ENCODE measurements at places on chromosomes 3 and 15.

DNA sequence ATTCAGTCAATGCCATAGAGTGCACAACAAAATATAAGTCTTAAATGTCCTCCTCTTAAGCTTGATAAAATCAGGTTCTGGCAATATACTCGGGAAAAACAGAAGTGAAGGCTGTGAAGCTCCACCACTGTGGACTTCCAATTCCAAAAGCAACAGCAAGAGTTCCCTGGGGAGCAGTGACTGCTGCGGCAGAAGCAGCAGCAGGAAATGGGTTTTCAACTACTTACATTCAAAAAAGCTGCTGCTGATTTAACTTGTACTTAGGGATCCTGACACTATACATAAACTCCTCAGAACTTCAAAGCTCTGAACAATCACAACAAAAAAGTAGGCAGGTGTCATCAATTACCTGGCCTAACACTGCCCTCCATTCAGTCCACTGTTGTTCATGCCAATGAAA lies 4.7 kb downstream of the CEP152 start:
- DNase-seq = peak; percentile 20

DNA sequence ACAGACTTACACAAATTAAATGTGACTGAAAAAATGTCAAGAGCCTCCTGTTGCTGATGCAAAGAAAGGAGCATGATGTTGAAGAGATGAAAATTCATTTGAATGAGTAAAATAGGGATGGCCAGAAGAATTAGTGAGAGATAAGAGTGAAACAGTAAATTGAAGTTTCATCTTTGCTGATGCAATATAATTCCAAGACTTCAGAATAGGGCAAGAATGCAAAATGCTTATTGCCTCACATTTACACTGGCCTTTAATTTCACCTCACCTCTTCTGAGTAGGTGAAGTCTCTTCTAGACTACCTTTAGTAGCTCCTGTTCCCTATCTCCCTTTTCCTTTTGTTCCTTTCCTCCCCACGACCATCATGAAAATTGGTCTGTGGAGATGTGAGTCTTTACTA lies 15.3 kb upstream of the MAPK6 start:
- no peak for DNase-seq

- DNase-seq = no peak
Measured at GRCh38 chr15:93506646-93507045, 417.6 kb upstream of the RGMA start.

- DNase-seq = no peak
Measured at GRCh38 chr15:97143592-97144376, 813.3 kb downstream of the NR2F2 start.

GRCh38 chr3:58231666-58232065 lies 5.9 kb upstream of the ABHD6 start:
- DNase-seq = no peak

DNA sequence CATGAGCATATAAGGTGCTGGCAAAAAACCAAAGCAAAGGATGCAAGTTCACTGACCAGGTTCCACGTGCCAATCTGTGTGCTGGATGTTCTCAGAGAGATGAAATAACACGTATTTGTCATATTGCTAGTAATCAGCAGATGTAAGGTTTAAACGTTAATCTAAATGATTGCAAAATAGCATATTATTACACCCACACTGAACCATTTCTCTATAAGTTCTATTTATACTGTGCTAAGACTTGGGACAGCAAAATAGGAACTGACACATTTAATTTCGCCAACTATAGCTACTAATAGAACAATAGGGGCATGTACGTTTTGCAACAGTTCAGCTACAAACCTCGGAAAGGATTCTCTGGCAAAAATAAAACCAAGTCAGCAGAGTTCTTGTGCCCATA lies 350.3 kb upstream of the ZNF385D start:
- DNase-seq = no peak

DNA sequence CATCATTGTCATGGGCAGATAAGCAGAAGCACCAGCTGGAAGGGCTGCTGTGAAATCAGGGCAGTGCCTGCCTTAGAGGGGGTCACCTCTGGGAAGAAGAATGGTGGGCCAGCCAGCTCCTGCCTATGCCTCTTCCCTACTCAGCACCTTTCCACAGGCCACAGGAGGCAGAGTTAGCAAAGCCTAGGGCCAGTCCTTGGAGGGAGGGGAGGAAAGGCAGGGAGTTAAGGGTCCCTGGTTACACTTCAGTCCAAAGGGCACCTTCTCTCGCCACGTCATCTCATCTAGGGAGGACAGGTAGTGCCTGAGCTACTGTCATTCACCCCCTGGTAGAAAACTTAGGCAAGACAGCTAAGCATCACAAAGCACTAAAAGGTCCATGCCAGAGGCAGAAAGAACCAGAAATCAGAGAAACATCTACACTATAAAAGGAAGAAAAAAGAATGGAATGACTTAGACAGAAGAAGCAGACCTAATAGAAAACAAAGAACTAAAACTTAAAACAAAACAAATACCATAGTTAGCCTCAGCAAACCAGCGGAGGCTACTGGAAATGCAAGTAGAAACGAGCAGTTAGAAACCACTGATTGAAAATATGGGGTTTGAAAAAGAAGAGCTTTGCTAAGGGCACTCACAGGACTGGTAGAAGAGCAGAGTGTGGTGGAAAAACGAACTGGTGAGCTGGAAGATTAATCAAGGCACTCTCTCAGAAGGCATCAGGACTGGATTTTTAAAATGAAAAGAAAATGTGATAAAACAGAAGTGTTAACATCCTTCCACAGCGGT lies 84.2 kb downstream of the OSBPL10 start:
- DNase-seq = no peak

DNA sequence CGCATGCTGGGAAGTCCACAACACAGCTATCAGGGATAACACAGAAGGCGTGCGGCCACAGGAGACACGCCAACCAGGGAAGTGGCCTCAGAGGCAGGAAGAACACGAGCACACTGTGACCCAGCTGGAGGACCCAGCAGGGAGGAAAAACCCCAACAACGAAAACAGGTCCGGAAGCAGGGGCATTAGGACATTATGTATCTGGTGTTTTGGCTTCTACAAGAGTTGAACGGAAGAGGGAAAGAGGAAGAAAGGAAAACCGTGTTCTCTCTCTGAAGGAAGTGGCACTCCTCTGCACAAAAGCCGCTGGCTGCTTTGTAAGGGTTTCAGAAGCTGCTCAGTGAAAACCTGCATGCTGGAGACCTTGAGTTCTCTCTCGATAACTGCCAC lies 61.8 kb downstream of the HACD2 start:
- no peak for DNase-seq

- no peak for DNase-seq
Measured at GRCh38 chr3:57068437-57069089, 8.1 kb downstream of the SPATA12 start.

DNA sequence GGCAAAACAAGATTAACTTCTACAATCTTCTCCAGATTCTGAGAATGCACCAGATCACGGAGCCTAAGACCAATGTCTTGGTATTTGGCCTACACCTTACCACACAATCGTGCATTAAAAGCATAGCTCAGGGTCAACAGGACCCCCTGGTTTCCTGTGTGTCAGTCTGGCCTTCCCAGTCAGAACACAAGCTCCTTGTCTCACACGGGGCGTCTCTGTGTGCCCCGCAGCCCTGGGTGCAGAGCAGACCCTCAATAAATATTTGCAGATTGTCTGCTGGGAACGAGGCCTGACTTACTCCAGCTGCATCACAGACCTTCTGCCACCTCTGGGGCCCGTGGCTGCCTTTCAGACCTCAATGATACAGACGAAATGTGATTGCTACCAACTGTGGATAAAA lies 82.5 kb upstream of the CTNNB1 start:
- no peak for DNase-seq

DNA sequence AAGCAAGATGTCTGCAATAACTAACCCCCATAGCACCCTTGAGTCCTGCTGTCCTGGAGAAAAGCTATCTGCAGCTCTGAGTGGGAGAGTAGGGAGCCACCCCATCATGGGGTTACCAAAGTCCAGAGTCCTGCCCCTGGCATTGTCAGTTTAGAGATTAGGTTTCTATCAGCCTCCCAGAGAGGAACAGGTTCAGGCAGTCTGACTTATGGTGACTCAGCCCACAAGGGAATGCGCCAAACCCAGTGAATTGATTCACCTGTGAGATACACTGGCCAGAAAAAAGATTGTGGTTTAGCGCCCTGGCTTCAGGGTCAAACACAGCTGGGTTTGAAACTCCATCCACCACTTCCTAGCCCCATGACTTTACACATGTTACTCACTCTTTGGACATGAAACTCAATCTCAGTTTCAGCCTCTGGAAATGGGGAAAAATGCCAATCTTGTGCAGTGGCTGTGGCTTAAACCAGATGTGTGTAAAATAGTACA lies 263.6 kb upstream of the HES1 start:
- DNase-seq = no peak

DNA sequence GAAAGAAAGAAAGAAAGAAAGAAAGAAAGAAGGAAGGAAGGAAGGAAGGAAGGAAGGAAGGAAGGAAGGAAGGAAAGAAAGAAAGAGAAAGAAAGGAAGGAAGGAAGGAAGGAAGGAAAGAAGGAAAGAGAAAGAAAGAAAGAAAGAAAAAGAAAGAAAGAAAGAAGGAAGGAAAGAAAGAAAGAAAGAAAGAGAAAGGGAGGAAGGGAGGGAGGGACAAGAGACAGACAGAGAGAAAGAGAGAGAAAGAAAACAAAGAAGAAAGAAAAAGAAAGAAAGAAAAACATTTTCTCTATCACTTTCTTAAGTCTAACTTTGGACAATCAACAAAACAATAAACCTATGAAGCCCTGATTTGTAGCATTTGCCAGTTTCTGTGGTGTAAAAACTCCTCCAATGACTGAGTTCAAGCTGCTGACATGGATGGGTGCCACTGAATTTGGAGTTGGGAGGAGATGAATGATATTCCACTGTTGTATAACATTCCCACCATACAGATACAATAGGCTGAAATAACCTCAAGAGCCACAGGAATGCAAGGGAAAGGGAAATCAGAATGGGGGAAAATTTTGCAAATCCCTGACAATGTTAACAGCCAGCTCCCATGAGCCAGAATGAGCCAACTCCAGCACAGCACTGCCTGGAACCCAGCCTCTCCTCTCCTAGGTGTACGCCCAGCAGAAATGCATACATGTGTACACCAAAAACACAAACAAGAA lies 15.0 kb upstream of the RTP3 start:
- no peak for DNase-seq

DNA sequence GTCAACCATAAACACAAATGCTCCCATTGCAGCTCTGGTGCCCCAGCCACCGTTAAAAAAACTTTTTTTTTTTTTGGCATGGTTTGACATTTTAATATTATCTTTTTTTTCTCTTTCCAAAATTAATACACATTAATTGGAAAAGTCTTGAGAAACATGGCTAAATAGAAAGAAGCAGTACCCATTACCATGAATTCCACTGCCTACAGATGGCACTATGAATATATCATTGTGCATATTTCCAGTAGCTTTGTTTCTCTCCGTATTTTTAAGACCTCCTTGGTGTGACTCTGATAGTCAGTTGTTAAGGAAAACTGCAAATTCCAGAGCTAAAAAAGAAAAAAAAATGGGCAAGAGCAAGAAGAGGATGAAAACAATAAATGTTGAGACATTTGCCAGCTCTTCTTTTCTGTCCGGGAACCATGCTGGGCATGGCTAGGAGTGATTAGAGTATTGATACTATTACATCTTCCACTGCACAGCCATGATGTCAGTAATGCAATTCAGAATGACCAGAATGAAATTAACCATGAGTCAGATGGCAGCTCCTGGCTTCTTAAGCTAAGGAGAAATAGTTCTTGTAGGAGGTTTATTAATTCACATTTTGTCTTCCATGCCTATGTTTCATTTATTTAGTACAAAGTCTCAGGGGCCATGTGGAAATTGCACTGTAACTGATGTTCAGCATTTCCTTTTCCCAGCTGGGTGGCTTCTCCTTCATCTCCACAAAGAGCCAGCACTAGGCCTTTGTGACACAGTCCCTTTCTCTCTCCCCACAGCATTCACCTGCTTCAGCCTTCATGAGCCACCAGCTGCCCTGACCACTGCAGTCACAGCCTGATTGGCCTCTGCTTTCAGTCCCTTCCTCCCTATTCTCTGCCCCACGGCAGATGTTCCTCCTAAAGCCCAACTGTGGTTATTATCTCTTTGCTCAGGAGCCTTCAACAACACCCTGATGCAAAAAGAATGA lies 31.8 kb downstream of the SLC7A14 start:
- DNase-seq = no peak

DNA sequence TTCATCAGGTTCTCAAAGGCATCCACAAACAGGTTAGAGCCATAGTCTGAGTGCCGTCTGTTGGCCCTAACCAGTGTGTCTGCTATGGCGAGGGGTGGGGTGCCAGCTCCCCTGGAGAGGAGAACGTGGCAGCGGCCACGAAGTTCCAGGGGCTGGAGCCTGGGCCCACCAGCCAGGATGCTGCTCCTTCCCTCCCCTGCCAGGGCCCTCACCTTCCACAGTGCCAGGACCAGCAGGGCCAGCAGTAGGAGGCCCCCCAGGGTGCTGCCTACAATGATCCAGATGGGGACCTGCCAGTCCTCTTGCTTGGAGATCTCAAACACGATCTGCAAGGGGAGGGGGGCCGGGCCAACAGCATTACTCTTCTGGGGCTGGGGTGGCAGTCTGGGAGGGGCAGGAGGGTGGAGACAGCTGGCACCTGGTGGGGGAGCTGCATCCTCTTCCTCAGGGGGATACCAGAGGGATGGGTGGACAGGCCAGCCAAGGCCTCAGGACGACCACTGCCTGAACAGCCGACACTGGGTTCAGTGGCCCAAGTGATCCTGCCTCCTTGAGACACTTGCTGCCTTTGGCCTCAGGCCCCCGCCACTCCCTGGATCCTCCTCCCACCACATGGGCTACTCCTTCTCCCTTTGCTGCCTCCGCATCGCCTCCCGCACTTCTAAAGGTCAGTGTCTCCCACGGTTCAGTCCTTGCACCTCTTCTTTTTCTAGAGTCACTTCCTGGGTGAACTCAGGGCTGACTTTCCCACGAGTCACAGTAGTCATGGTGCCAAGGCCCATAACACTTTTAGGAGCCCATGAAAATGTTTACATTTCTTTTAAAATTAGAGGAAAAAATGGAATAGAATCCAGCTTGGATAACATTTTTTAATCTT lies 26.3 kb downstream of the FEM1B start:
- DNase-seq = no peak

GRCh38 chr3:25728101-25728500 lies 55.1 kb downstream of the NGLY1 start:
- no peak for DNase-seq

DNA sequence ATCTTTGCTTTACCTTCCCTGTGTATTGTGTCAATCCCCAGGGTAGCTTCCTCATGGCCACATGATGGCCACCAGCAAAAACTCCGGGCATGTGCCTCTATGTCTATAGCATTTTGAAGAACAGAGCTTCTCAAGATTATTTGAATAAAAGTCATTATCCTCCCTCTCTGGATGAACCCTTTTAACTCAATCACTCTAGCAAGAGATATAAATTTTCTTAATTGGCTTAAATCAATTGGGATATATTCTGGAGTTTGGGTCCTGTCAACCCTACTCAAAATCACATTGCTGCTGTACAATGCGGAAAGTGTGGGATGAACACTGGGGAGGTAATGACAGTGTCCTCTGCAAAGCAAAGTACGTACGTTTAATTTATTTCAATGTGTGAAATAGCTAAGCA lies 370.6 kb upstream of the LRRC3B start:
- no peak for DNase-seq

DNA sequence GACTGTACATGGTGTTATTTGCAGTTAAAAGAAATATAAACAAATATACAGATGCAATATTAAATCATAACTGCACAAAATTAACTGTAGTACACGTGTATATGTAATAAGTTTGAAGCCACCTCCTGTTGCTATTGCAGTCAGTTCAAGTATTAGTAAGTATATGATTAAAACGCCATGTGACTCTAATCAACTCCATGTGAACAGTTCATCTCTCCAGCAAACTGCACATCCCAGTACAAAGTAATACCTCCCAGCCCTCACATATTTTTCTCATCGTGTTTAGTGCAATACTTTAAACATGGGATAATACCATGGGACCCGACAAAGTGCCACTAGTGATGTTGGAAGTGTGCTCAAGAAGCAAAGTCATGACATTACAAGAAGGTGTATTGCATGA lies 34.6 kb downstream of the PDCD10 start:
- no peak for DNase-seq
